ENCODE measurements at places on chromosomes 7 and 10.

DNA sequence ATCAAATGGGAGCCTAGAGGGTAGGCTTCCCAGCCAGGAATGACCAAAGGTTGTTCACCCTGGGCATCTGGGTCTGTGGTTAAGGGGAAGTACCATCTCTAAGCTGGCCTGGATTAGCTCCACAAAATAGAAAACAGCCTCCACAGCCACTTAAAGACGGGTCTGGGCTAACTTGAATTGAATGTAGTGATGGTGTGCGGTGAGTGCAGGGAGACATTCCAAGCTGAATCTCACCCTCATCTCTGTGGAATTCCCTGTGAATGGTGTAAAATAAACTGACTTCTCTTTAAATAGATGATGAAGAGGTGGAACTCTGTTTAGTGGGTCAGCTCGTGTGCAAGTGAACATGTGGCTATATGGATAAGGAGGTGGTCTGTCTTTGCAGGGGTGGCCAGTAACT is 251.0 kb downstream of the DYNC1I1 start:
- no peak for DNase-seq

GRCh38 chr7:90453259-90453891 is 16.1 kb upstream of the PTTG1IP2 start:
- peak; percentile 85 for DNase-seq

DNA sequence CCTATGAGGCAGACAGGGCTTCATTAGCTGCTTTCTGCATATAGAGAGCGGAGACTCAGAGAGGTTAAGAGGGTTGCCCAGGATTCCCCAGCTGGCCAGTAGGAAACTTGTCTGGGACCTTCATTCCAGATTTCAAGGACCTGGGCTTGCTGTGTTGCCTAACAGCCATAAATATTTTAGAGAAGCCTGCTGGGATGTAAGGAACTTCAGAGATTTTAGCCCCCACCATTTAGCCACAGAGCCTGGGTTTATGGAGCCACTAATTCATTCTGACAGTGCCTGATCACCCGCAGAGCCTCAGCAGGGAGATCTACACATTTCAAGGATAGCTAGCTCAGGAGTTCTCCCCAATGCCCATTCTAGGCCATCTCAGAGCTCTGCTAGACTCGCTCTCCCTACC is 56.6 kb upstream of the TRUB1 start:
- DNase-seq: no peak

GRCh38 chr10:5361966-5362365 is 2.8 kb upstream of the UCN3 start:
- no peak for DNase-seq

GRCh38 chr7:121620953-121621606 is 225.0 kb upstream of the FAM3C start:
- DNase-seq: no peak
